ENCODE measurements at places on chromosomes 4 and X. TPM values are rescaled to one million over a fixed set of nuclear protein-coding genes. Genes with fewer than 3 reads are reported as not detected.

The FOXR2 gene
- total RNA-seq, result not detected

The SAT1 gene
- total RNA-seq, result 386 TPM

The GPC4 gene
- total RNA-seq, result not detected

The XAGE1B gene
- total RNA-seq, result 215 TPM

The ARSH gene
- total RNA-seq, result not detected

The CCSER1 gene
- total RNA-seq, result not detected

The MAGEA2 gene
- not detected for total RNA-seq

The NLRP2B gene
- total RNA-seq, result not detected

The LRIT3 gene
- 0.06 TPM for total RNA-seq

All from A549 treated with CpdA at 1 μM for 4 hours (cell line).